ENCODE measurements at places on chromosomes 7 and 10.

GRCh38 chr7:100728196-100728595 lies 5.2 kb upstream of the ZAN start:
- DNase-seq, result no peak

DNA sequence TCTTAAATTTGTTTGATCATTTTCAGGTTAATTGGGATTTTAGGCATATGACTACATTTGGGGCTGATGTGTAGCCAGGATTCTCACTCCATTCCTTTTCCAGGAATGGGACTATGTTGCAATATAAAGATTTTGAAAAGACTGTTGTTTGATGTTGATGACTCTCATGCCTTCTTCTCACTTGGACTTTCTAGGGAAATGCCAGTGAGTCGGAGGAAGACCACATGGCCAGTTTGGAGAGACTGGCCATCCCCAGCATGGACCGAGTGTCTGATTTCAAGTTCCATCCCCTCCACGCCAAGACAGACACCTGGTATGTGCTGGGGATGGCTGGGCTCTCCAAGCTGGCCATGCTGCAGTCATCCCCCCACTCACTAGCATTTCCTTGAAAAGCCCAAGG lies 5.5 kb downstream of the IGFBP3 start:
- no peak for DNase-seq

- DNase-seq, result no peak
These were observed 13.4 kb upstream of the DNAJB6 start for GRCh38 chr7:157323401-157323800.

GRCh38 chr10:30832749-30833627 lies 198.7 kb downstream of the ZNF438 start:
- no peak for DNase-seq

GRCh38 chr10:124917428-124918190 lies 24.3 kb upstream of the ZRANB1 start:
- peak; percentile 67 for DNase-seq

DNA sequence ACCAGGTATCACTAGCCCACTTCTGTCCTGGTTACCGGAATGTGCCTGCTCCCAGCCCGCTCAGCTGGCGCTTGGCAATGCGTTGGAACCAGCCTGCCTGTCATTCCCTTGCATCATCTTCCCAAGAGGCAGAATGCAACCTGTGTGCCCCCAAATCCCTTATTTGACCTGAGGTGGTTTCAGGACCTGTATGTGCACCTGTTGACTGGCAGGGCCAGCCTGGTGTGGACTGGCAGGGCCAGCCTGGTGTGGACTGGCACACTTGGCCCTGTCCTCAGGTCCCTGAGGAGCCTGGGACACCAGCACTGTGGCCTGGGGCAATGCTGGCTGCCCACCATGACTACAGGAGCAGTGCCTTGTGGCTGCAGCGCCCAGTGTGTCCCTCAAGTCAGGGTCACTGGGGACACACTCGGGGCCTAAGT lies 38.2 kb downstream of the ZNF467 start:
- no peak for DNase-seq

DNA sequence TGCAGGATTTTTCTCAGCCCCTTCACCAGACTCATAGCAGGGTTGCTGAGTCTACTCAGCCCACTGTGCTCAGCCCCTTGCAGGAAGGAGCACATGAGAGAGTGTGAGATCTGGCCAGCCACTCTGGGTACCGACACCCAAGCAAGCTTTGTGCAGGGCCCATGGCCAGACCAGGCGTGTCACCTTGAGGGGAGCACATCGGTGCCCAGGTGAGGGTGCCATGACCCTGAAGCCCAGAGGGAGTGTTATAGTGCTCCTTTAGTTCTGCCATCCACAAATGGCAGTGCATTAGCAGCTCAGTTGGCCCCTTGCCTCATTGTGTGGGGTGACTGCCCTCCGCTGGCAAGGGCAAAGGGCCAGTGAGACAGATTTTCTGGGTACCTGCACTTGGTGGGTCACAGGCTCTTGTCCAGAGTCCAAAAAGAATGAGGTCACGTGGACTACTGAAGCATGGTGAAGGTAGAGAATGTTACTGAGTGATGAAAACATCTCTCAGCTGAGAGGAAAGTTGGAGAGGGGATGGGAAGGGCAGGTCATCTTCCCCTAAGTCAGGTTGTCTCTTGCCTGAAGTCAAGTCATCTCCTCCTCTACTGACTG lies 181.8 kb downstream of the MACC1 start:
- DNase-seq, result no peak

GRCh38 chr7:68969571-68969970 lies 628.7 kb upstream of the AUTS2 start:
- DNase-seq, result no peak

DNA sequence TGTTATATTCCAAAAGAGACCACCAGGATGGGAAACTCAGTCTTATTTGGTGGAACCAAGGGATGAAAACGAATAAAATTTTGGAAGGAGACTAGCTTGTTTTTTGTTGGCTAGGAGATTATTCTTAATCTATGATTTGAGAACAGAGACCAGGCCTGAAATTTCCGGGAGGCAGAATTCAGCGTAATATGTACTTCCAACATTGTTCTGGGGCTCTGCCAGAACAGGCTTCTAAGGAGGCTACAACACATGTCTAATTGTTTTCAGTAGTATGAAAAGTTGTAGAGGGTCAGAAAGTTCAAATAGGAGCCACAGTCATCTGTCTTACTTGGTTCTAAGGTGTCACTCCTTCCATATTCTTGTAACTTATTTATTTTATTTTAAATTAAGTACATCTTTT lies 1.7 kb downstream of the DDX21 start:
- DNase-seq, result no peak

GRCh38 chr10:133277277-133277992 lies 767 bp upstream of the ADAM8 start:
- DNase-seq, result no peak

DNA sequence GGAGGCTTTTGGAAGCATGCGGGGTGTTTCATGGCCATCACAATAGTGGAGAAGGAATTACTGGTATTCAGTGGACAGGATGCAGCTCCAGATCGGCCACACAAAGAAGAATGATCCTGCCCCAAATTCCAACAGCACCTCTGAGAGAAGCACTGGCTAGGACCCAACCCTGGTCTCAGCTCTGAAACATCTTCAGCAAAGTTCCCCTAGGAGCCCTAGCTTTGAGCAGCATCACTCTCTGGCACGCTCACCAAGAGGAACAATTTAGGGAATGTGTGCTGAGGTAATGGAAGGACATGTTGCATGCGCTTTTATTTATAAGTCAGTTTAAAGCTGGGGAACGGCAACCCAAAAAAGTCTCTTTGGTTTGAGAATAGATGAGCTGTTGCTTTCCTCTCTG lies 5.5 kb upstream of the OPN1SW start:
- peak; percentile 92 for DNase-seq

- DNase-seq, result no peak
These were observed 18.9 kb downstream of the INSIG1 start for GRCh38 chr7:155316427-155317113.

- DNase-seq, result no peak
These were observed 17.7 kb upstream of the IFIT1B start for GRCh38 chr10:89360157-89360556.

DNA sequence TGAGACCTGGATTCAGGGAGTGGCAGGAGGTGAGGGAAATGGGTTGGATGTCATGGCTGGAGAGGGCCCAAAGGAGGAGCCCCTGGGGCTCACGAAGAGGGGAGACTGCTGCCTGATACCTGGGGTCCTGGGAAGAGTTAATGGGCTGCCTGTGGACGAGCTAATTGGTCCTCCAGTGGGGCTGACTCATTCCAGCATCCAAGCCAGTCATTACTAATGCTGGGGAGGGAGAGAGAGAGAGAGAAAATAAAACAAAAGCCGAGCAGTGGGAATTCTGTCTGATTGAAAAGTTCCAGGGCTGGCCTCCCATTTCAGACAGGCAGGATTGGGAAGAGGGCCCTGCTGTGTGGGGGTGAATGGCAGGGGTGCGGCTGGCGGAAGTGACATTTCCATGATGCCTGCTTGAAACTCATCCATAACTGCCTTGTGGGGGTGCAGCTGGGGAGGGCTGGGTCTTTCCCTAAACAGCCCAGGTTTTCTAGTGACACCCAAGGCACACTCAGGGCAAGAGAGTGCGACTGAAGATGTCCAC lies 297.8 kb downstream of the RPS24 start:
- DNase-seq, result no peak

DNA sequence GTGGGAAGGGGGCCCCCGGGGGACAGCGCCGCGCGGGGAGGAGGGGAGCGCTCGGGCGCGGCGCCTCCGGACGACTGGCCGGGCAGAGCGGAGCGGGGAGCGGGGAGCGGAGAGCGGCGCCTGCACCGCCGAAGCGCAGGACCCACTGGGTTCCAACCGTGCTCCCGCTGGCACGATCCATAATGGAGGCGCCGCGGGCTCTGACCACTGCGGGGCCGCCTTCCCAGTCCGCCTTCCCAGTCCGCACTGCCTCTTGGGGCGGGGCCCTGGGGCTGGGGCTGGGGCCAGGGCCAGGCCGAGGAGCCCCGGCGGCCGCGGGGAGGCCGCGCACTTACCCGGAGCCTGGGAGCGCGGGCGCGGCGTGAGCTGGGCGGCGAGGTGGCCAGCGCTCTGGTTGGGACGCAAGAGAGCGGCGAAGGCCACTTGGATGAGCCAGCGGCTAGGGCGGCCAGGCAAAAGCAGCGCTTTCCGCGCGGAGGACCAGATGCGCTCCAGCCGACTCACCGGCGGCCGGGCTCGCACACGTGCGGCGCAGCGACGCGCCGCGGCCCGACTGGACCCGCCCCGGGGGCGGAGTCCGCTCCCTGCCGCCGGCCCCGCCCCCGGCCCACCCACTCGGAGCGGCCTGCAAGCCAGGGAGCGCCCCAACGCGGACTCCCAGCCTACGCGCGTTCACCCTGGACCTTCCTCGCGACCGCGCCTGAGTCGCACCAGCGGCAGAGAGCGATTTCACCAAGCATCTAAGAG lies at the start of gene PUS7:
TSS of gene PUS7 (minus strand) at position 555 of the 747 bp plus-strand sequence. CDS start 13,759 bp downstream, outside the sequence.
- DNase-seq, result peak; percentile 72

DNA sequence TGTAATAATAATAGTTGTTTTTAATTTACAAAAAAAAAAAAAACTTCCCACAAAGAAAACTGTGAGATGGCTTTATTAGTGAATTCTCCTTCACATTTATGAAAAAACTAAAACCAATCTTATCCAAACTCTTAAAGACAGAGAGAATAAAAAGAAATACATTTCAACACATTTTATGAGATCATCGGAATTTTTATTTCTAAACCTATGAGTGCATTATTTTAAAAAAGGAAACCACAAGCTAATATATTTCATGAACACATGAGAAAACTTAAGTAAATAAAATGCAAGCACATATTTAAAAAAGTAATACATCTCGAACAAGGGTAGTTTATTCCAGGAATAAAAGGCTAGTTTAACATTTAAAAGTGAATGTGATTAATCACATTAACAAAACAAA lies 31.5 kb downstream of the C7orf25 start:
- DNase-seq, result no peak

GRCh38 chr10:124032087-124032935 lies 61.1 kb downstream of the CHST15 start:
- no peak for DNase-seq

DNA sequence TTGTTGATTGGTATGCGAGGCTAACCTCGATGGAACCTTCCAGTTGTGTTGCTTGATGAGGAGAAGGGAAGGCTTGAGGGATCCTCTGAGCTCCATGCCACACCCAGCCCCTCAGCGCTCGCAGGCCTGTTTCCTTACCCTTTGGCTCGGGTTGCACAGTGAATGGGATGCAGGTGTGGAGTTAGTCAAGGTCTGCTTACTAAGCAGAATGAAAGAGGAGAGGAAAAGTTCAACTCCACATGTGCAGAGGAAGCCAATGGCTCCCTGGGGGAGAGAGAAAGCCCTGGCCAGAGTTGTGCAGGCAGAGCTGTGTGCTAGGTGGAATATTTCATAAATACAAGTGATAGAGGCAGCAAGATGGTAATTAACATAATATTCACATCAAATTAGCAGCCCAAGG lies 85.5 kb downstream of the JCAD start:
- DNase-seq, result peak; percentile 28
